ENCODE measurements at places on chromosomes 5 and 9.

GRCh38 chr9:94932652-94933510 is 206.4 kb downstream of the AOPEP start:
- no peak for DNase-seq

GRCh38 chr9:117354997-117355396 is 59.9 kb downstream of the ASTN2 start:
- no peak for DNase-seq

DNA sequence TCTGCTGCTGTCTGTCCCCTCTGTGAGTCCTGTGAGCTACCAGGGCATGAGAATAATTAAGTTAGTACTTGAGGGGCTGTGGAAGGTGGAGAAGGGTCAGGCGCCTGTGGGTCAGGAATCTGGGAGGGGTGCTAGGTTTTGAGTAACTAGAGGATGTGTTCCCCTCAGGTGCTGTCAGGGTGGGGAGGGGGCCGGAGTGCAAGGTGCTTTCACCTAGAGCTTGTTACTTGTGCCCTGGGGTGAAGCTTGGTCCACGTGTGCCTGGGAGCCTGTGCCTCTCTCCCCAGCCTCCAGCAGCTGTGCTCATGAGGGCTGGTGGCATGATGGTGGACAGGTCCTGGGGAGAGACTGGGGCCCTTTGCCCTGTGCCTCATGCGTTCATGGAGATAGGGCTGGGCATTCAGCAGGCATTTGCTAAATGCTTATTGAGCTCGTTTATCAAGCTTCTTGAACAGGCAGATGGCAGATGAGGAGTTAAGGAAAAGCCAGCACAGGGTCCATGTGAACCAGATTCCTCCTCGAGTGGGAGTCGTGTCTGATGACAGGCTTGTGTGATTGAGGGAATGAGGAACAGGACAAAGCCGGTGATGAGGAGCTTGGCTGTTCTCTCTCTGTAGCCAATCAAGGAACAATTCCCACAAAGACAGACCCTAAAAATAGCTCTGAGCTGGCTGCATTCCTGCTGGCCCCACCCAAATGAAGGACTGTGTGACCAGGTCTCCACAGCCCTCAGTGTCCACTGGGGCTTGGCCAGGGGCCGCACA is 40.9 kb downstream of the CACNA1B start:
- DNase-seq, result no peak

GRCh38 chr5:73883646-73884045 is 257.6 kb downstream of the ARHGEF28 start:
- no peak for DNase-seq

GRCh38 chr9:27367175-27367798 is 70.3 kb upstream of the EQTN start:
- DNase-seq, result no peak

GRCh38 chr5:119789406-119790117 is 160.2 kb downstream of the FAM170A start:
- DNase-seq, result no peak

Data from CD4-positive, alpha-beta T cell treated with Interleukin-21 for 1 hour (primary cell).